Glutamatergic neuron (in vitro differentiated cells): ENCODE measurements at places on chromosomes 13 and 19. TPM values are rescaled to one million over a fixed set of nuclear protein-coding genes. Genes with fewer than 3 reads are reported as not detected.

ABCC4 gene
- total RNA-seq: 1.7 TPM

CERS1 gene
- total RNA-seq: 15.3 TPM

CYP2F1 gene
- total RNA-seq: not detected

SHISA2 gene
- 34.1 TPM for total RNA-seq

WDR88 gene
- total RNA-seq: not detected

WTIP gene
- 0.17 TPM for total RNA-seq
